ENCODE measurements at places on chromosomes 2 and 18. TPM values are rescaled to one million over a fixed set of nuclear protein-coding genes. Genes with fewer than 3 reads are reported as not detected.

The APOB gene
- 140 TPM for polyA plus RNA-seq

DNA sequence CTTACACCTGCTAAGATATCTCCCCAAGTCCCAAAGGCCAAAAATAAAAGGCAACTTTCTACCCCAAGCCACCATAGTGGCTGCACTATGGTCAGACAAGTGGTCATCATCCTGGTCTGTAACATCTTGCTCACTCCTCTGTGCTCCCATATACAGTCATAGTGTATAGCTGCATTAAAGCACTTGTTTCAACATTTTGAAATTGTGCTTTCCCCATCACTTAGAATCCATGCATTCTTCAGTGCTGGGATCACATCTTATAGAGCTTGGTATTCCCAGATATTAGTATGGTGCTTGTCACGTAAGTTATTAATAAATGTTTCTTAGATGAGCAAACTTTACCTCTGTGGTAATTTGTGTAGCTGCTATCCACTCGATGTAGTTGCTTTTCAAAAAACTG is 40.4 kb upstream of the CDC42EP3 start:
- DNase-seq: no peak

DNA sequence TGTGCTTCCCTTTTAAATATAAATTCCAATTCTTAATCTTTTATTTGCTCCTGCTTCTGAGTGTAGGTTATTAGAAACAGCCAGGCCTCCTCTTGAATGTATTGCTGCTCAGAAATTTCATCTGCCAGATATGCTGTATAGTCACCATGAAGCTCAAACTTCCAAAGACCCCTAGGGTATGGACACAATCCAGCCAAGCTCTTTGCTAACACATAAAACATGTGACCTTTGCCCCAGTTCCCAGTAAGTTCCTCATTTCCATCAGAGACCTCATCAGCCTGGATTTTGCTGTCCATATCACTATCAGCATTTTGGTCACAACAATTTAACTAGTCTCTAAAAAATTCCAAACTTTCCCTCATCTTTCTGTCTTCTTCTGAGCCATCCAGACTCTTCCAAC is 75.2 kb downstream of the MAP2 start:
- no peak for DNase-seq

DNA sequence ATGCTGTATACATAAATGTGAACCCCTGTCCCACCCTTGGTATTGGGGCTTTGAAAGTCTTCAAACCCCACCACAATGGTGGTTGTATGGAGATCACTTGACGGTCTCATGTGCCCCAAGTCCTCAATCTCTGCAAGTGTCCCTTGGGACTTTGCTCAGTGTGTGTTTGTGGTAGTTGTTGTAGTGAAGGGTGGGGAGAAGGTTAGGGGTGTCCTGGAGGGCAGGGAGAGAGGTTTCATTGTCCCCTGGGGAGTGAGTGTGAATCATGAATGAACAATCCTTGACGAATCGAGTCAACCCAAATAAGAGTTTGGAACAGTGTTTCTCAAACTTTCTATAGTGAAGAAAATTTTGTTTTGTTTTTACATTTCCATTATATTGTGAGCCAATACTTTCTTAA is 28.1 kb downstream of the COL4A3 start:
- no peak for DNase-seq

The REEP1 gene
- 6.9 TPM for polyA plus RNA-seq

GRCh38 chr2:510839-511238 is 166.4 kb downstream of the TMEM18 start:
- no peak for DNase-seq

DNA sequence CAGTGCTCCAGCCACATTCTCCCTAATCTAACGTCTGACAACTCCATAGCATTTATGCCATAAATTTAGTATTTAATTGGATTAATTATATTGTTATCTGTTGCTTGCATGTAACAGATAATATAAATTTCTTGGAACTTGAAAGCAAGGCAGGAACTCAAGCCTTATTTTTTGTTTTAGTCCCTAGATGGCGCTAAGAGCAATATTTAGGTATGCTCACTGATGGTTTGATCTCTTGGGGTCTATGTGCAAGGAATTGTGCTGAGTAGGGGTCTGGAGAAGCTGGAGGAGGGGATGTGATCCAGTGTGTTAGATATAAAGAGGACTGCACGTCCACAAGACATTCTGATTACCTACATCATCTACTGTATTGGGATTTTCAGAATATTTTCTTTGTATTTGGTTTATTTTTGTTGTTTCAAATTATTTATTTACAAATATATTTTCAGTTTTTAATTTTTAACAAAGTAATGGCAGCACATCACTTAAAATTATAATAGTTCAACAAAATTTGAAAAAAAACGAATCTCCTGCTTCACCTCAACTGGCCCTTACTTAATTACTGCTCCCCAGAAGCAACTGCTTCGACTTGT is 32.8 kb downstream of the KATNAL2 start:
- no peak for DNase-seq

GRCh38 chr2:97950329-97951154 is 45.2 kb downstream of the TMEM131 start:
- DNase-seq: no peak

The DSC2 gene
- 12.7 TPM for polyA plus RNA-seq

GRCh38 chr2:152054593-152054992 is 44.3 kb downstream of the CACNB4 start:
- no peak for DNase-seq

- DNase-seq: peak; percentile 45
These were observed 11.6 kb downstream of the NFE2L2 start for GRCh38 chr2:177252808-177253531.

- DNase-seq: peak; percentile 3
These were observed 142.3 kb upstream of the CDH7 start for GRCh38 chr18:65608471-65608870.

The UGT1A4 gene
- polyA plus RNA-seq: 7.3 TPM

DNA sequence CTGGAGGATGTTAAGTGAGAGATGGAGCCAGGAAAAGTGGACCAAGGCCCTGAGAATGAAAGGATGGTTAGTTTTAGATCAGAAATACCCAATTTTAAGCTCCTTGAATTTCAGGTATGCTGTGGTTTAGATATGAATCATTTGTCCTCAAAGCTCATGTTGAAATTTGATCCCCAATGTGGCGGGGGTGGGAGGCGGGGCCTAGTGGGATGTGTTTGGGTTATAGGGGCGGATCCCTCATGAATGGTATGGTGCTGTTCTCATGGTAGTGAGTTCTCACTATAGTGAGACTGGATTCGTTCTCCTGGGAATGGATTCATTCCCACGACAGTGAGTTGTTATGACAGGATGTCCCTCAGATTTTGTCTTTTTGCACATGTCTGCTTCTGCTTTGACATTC is 11.4 kb downstream of the MYO5B start:
- no peak for DNase-seq

DNA sequence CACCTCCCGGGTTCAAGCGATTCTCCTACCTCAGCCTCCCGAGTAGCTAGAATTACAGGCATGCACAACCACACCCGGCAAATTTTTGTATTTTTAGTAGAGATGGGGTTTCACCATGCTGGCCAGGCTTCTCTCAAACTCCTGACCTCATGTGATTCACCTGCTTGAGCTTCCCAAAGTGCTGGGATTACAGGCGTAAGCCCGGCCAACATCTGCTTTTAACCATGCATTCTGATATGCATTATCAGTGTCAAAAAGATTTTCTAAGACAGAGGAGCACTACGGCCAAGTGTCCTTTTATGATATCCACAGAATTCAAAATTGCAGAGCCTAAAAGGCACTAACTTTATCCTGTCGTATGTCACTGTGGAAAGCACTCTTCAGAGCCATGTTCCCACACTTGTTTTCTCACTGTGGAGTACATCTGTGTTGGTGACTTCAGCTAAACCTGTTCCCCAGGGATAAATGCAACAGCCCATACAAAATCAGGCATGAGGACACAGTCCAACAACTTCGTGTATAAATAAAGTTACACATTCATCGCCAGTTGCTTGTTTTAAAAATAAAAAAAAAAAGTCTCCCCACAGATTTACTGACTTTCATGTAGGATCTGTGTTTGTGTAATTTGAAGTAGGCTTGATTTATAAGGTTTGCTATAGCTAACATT is 56.4 kb downstream of the STK25 start:
- DNase-seq: no peak

DNA sequence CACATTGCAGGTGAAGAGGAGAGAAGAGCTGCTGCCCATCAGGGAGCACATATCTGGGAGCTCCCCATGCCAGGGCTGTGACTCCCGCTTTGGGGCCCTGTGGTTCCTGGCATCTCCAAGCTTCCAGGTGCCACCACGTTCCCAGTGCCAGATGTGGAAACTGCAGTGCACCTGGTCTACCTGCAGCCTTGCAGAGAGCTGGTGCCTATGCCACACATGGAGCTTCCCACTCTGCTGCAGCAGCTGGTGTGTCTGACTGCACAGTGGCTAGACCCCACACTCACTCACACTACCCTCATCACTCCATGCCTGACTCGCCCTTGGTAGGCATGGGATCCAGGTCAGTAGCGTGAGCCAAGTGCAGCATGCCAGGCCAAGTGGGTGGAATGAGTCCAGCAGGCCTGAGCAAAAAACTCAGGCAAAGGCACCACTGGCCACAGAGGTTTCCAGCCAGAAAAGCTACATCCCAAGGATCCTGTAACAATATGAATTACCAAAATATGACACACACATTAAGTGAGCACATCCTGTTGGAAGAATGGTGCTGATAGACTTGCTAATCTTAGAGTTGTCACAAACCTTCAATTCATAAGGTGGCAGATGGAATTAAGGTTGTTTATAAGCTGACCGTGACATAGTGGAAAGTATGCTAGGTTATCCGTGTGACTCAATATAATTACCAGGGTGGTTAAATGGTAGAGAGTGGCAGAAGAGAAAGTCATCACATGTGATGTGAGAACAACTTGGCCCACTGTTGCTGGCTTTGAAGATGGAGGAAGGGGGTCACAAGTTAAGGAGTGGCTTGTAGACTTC is 150.9 kb downstream of the EHBP1 start:
- no peak for DNase-seq

- DNase-seq: no peak
These were observed 500.4 kb downstream of the GALR1 start for GRCh38 chr18:77750006-77750405.

DNA sequence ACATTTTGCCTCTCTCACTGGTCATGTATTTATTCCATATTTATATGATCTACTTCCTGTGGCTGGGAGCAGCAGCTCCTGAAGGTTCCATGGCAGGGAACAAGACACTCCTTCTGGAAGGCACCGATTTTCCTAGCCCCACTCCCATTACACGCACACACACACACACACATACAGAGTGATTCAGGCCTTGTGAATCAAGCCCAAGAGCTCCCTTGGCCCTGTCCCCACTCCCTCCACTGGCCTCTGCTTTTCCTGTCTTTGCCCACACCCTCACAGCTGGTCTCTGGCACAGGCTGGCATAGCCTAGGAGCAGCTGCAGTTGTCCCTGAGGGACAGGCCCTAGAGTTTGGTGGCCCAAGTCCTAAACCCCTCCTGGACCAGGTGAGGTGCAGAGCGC is 201.7 kb downstream of the NAPG start:
- DNase-seq: no peak

The SS18 gene
- 48.0 TPM for polyA plus RNA-seq

The KCNG3 gene
- not detected for polyA plus RNA-seq

DNA sequence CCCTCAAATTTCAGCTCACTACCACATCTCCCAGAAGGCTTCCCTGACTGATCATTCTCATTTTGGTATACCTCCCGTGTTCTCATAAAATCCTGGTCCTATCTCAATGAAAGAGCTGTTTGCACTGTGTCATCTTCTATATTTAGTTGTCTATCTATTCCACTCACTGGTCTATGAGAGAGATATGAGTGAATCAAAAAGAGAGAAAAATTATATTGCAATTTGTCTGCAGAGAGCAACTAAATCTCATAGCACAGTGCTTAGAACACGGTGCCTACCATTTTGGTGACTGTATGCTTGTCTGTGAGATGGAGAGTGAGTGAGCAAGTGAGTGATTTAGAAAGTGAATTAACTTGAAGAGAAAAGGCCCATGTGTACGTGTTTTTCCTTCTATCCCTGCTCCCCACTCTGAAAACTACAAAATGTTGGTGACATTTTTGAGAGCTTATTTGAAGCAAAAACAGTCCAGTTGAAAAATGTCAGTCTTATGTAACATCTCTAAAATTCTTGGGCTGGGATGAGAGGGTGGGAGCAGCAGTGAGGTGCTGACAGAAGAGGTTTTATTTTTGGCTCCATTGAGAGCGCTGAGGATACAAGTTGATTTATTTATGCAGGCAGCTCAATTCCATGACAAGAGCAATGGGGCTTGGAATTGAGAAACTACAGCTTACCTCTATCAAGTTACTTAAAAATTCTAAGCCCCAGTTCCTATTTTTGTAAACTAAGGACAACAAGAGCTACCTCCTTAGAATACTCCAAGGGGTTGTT is 373.5 kb upstream of the CHST9 start:
- no peak for DNase-seq

DNA sequence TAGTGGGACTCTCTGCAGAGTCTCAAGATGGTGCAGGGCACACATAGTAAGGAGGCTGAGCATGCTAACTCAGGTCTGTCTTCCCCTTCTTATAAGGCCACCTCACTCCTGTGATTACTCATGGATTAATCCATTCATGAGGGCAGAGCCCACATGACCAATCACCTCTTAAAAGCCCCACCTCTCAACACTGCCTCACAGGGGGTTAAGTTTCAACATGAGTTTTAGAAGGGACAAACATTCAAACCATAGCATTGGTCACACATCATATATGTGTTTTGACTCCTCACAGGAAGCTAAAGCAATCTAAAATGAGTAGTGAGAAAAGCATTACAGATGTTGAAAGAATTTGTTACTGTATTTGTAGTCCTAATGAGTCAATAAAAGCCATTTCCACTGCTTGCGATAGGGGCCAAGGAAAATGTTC is 57.5 kb downstream of the DTNA start:
- DNase-seq: no peak

- DNase-seq: no peak
These were observed 3.1 kb downstream of the RAB11FIP5 start for GRCh38 chr2:73109431-73110167.

The KCNJ3 gene
- 6.5 TPM for polyA plus RNA-seq

DNA sequence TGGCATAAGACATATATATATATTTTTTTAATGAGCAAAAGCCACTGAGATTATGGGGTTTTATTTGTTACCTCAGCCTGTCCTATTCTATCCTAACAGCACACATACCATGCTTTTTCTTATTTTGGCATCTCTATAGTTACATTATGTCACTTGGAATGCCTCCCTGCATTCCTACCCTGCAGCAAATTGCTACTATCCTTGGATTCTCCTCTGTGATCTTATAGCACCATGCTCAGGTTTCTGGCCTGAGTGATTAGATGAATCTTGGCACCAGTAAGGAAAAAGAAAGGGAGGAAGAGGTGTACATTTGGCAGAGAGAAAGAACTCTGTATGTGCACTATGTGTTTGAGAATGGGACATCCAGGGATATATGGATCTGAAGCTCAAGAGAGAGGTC is 86.3 kb upstream of the PELI1 start:
- DNase-seq: no peak

DNA sequence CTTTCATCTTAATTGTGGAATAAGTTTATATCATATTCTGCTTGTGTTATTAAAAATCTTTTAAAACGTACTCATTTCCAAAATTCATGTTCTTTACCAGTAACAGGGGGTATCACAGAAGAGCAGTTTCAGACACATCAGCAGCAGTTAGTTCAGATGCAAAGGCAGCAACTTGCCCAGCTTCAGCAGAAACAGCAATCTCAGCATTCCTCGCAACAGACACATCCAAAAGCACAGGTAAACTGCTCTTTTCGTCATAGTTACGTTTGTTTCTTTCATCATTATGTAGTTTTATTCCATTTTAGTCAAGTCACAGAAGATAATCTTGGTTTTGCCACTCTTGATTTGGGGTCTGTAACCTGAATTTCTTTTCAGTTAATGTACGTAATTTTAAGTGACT is 93.5 kb upstream of the KIF5C start:
- no peak for DNase-seq

- DNase-seq: peak; percentile 77
These were observed 23.2 kb upstream of the NPC1 start for GRCh38 chr18:23609390-23610023.

- no peak for DNase-seq
These were observed 78.8 kb downstream of the BCL2 start for GRCh38 chr18:63240531-63241316.

All from small intestine (tissue), 16 donors.